Psoas muscle (tissue), 8 donors: ENCODE measurements at places on chromosomes 12 and 14. TPM values are rescaled to one million over a fixed set of nuclear protein-coding genes. Genes with fewer than 3 reads are reported as not detected.
A peak's percentile ranks its signal among the peaks of the same experiment; 100 is the strongest.

DNA sequence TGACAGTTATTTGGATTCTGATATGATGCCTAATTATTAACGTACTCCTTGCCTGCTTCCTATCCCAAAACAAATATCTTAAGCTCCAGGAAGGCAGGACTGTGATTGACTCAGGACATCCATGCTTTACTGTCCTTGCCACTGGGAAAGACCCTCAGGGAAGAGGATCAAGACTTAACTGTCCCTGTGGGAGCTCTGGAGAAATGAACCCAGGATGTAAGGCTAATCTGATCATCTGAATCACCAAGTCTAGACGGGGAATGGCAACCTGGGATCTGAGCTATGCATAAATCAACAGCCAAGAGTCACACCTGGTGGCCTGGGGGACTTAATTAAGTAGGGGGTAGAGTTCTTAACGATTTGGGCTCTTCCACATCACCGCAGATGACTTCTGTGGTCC, 153.2 kb upstream of the BCL2L14 start:
- no peaks in the 10 kb centered on the region for H3K36me3 ChIP-seq
- no peak for DNase-seq

GRCh38 chr12:87967871-87968270, 61.3 kb downstream of the C12orf50 start:
- H3K36me3 ChIP-seq = no peaks in the 10 kb centered on the region
- no peaks in the 10 kb centered on the region for H3K27me3 ChIP-seq
- H3K4me1 ChIP-seq = no peaks in the 10 kb centered on the region
- DNase-seq = no peak

DNA sequence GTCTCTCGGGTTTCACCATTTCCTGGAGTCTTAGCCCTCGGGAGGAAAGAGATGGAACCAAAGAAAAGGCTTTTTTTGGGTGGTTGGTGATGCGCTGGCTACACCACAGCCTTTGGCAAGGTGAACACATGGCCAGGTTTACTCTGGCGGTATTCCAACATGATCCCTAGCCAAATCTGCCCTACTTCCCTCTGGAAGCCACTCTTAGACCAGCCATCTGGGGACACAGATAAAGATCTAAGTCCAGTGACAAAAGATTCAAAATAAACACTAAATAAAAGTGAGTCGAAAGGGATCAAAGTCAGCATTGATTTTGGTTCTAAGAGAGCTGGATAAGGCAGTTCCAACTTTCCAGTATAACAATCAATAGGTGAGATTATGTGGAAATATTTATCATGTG, 694.5 kb downstream of the VRK1 start:
- no peak overlapping the region for H3K4me3 ChIP-seq
- no peak for DNase-seq
- no peak overlapping the region for H3K27ac ChIP-seq
- H3K27me3 ChIP-seq = no peaks in the 10 kb centered on the region
- no peaks in the 10 kb centered on the region for H3K4me1 ChIP-seq

- no peaks in the 10 kb centered on the region for H3K4me1 ChIP-seq
- DNase-seq = no peak
- H3K27me3 ChIP-seq = no peaks in the 10 kb centered on the region
Observed at GRCh38 chr14:45810152-45810872, 557.3 kb upstream of the MIS18BP1 start.

- peak overlapping the region; percentile 89 for H3K27ac ChIP-seq
- DNase-seq = no peak
- H3K4me1 ChIP-seq = peaks cover 30% of the 10 kb centered on the region
- H3K4me3 ChIP-seq = peak overlapping the region; percentile 85
Observed at GRCh38 chr14:75051556-75051899, 261 bp upstream of the MLH3 start.

DNA sequence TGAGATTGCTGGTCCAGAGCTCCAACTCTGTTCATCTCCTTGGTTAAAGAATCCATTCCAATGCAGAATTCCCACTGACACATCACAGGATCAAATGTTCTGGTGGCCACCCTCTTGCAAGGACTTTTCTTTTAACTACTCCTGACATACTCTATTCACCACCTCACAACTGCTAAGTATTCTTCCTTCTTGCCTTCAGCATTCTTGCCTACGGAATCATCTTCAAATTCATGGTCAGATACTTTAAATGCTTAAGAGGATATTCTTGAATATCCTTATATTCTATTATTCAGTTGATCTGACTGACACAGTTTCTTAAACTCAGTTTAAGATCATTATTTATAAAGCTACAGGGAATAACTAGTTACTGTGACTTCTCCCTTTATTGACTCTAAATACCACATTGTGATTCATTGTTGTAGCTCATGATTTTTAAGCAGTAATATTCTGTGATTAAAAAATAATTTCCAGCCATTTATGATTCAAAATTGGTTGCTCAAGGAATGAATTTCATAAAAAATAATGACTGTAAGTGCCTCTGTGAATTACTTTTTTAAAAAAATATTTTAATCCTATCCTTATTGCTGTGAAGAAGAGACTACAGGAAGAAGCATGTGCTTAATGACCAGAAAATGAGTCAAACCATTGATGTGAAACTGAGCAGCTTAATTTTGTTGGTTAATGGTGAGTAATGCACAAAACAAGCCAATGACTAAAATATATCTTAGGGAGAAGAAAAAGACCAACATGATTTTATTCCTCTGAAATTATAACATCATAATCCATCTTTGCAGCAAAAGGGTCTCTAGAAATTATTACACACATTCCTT, 207.1 kb downstream of the PIK3C2G start:
- no peaks in the 10 kb centered on the region for H3K36me3 ChIP-seq
- DNase-seq = no peak
- no peaks in the 10 kb centered on the region for H3K4me1 ChIP-seq
- H3K27ac ChIP-seq = no peak overlapping the region
- no peak overlapping the region for H3K4me3 ChIP-seq
- no peaks in the 10 kb centered on the region for H3K27me3 ChIP-seq

DNA sequence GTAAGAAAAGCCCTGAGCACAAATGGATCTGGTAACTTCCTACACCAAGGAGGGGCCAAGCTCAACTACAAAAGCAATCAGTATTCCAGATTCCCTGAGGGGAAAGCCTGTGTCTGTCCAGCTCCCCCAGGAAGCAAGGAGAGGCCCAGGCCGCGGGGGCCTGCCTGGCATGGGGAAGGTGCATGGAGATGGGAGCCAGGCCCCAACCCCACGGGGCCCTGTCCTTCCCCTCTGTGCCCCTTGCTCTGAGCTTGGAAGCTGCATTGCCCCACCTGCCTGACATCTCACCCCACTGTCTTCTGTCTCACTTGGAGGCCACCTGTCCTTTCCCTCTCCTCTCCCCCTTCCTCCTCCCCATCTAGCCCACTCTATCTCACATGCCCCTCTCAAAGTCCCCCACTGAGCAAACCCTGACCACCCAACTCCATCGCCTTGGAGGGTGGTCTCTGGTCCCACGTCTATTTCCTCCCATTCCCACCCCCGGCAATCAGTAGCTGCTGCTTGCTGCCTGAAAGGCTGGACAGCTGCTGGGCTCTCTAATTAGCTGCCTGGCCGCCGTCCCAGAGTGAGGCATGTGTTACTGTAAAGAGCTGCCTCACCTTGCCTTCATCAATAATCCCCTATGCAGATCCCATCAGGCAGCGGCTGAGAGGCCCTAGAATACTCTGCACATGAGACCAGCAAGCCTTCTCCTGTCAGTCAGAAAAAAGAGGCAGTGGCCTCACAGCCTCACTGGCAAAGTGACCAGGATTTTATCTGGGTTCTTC, 3.4 kb upstream of the TMEM229B start:
- no peak overlapping the region for H3K4me3 ChIP-seq
- H3K4me1 ChIP-seq = peaks cover 8% of the 10 kb centered on the region
- no peak for DNase-seq
- no peaks in the 10 kb centered on the region for H3K36me3 ChIP-seq
- H3K27ac ChIP-seq = no peak overlapping the region

Gene ARHGEF40
- 12.6 TPM for total RNA-seq

- no peak overlapping the region for H3K4me3 ChIP-seq
- no peaks in the 10 kb centered on the region for H3K36me3 ChIP-seq
- H3K27ac ChIP-seq = no peak overlapping the region
- H3K4me1 ChIP-seq = no peaks in the 10 kb centered on the region
- DNase-seq = no peak
Observed at GRCh38 chr14:22390824-22391461, 198.1 kb downstream of the DAD1 start.

DNA sequence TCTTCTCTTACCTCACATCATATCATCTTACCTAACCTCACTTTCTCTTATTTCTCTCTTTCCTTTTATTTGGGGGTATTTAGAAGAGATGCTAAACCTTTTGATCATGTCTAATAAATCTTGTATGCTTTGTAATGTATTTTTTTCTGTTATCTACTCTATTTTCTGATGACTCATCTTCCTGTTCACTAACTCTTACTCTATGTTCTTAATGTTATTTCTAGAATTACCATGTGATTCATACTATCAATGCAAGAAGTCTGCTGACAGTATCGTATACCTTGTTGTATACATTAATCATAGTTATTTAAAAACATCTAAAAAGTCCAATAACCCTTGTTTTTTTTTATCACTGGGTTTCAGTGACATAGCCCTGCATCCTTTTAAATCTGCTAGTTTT, 62.3 kb downstream of the MGAT4C start:
- H3K4me3 ChIP-seq = no peak overlapping the region
- DNase-seq = no peak
- H3K4me1 ChIP-seq = no peaks in the 10 kb centered on the region
- no peaks in the 10 kb centered on the region for H3K27me3 ChIP-seq
- no peak overlapping the region for H3K27ac ChIP-seq
- H3K36me3 ChIP-seq = no peaks in the 10 kb centered on the region

Gene RDH16
- total RNA-seq = 0.32 TPM
